ENCODE measurements at places on chromosomes 12 and 14.

- no peak for DNase-seq
Observed at GRCh38 chr14:71309756-71310155, 402.5 kb downstream of the PCNX1 start.

- no peak for DNase-seq
Observed at GRCh38 chr12:130665753-130666152, 50.3 kb downstream of the RIMBP2 start.

DNA sequence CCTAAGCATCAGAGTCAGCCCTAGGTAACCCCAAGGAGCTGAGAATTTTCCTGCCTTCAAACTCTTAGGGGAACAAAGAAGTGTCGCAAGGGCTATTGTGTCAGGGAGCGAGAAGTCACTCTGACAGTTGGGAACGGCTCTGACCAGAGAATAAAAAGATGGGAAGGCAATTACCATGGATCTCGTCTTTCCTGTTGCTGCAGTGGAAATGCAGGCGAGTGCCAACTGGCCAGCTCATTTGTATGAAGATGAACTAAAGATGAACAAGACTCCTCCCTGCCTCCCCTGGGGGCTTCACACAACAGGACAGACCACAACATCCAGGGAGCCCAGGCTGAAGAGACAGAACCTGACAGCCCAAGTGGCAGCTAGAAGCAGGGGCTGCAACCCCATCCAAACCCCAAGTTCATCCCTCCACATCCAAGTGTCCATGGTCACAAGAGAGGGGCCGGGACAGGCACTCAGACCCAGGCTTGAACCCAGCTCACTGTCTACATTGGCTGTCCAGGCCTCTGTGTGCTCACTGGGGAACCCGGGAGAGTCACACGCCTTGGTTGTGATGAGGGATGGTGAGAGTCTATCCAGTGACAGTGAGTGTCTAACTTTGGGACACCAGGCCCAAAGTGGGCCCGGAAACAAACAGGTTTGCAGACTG, 322.4 kb downstream of the BCL11B start:
- no peak for DNase-seq

DNA sequence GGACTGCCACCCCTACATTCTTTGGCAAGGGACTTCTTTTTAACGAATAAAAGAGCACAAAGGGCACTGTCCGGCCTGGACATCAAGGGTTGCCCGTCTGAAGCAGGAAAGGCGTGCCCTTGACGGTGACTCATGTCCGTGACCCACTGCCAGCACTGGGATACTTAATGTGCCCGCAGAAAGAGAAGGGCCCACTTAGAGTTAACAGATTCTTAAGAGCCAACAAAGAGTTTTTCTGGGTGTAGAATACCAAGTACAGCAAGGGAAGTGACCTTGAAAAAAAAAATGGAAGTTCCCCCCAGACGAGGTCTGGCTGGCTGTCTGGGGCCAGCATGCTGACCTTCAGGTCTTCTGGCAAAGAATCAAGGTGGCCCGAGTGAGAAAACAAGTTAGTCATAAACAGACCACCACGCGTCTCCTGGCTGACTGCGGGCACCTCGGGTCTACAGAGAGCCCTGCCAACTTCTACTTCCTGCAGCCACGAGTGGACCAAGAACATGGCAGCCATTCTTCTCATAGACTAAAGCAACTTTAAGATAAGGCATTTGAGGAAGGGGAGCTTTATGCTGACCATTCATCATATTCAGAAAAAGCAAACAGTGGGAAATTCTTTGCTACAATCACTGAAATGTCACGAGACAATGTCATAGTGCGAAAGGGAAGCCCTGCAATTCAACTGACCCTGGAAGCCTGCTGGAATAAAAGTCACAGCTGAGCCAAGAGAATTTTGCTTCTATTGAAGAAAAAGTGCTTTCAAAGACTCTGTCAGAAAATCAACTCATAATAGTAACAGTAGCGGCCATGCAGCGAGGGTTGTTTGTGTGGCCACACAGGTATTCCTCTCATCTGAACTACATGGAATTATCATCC, 10.5 kb upstream of the SELPLG start:
- no peak for DNase-seq

DNA sequence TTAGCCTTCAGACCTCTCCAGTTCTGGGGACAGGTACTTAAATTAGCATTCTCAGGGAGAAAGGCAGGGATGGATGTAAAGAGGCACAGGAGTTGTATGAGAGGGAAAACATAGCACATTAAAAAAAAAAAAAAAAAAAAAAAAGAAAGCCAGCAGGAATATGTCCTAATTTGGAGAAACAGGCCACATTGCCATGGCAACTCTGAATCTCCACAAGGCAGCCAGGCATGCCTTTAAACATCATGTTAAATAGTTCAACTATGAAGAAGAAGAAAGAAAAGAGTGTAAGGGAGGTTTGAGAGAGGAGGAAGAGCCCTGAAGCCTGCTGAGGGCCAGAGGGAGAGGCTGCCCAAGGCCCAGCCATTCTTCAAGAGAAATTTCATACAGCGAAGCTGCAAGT, 145.8 kb downstream of the GRIN2B start:
- DNase-seq = no peak

GRCh38 chr12:7142056-7142644, 12.0 kb downstream of the CLSTN3 start:
- DNase-seq = no peak

DNA sequence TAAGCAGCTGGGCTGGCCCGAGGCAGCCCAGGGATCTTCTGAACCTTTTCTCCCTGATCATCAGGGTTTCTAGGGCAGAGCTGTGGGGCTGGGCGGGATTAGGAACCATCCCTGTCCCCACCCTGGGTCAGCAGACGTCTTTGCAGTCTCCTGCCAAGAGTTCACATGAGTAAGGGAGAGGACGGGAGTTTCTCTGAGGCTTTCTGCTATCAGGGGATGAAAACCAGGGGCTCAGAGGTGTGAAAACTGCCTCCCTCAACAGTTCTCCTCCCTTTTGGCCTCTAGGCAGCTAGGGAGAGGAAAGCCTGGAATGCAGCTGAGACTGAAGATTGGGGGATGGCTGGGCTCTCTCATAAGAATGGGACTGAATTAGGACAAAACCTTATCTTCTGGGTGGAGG, 7.9 kb downstream of the ZNF385A start:
- DNase-seq = no peak

- no peak for DNase-seq
Observed at GRCh38 chr12:110743571-110744093, 941 bp upstream of the PPP1CC start.

- no peak for DNase-seq
Observed at GRCh38 chr12:7064516-7064915, 4.0 kb downstream of the C1S start.

DNA sequence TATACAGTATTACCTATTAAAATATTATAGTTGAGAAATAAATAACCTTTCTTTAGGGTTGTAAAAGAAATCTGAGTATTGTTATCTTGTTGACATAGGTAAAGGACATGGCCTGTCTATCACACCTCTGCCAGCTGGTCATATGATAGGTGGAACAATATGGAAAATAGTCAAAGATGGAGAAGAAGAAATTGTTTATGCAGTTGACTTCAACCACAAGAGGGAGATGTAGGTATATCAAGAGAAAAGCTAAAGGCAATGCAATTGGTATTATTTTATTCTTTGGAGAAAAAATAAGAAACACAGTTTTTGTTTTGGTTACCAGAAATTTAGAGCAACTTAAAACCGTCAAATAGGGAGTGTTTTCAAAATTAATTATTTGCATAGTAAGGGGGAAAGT, 13.5 kb downstream of the CPSF2 start:
- no peak for DNase-seq

DNA sequence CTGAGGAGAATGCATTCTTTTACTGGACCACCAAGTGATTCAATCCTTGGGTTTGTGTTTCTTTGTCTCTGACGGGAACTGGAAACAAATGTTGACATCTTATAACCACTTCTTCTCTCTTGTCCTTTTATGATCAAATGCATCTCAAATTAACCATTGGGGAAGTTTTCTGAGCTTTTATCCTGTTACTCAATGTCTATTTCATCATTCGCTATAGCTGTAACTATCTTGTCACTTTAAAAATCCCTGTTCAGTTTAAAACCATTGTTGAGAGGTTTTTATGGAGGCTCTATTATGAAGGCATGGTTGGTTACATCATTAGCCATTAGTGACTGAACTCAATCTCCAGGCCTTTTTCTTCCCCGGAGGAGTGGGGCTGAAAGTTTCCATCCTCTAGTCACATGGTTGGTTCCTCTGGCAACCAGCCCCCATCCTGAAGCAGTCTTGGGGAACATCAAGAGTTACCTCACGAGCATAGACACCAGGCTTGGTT, 2.7 kb upstream of the CLEC6A start:
- no peak for DNase-seq

- DNase-seq = no peak
Observed at GRCh38 chr14:95063391-95063790, 93.9 kb downstream of the DICER1 start.

DNA sequence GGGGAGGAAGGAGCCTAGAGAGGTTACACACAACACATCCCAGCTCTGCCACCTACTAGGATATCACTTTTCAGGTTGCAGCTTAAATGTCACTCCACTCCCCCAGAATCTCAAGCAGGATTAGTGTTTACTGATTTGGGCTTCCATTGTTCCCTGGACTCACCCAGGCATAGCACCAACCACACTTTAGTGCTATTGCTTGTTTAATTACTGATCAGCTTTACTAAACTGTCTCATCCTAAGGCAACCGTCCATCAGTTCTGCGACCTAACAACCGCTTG, 6.1 kb upstream of the KRT18 start:
- no peak for DNase-seq

- DNase-seq = no peak
Observed at GRCh38 chr14:30235485-30235884, 307.8 kb upstream of the PRKD1 start.

DNA sequence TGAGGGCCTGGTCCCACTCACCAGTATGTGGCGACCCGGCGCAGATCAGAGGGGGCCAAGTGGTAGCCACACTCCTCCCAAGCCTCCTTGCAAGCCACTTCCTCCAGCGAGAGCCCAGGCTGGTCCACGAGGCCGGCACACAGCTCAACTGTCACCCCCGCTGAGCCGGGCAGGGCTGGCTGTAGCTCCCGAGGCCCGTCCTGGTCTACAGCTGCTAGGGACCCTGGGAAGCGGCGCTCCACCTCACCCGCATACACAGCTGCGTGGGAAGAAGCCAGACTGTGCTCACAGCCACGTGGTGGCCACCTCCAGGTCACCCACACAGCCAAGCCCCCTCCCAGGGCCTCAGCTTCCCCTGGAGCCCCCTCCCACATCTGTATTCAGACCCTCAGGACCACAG, 4.6 kb downstream of the NUDT14 start:
- DNase-seq = no peak

GRCh38 chr12:78209846-78210505, 379.3 kb downstream of the NAV3 start:
- no peak for DNase-seq

DNA sequence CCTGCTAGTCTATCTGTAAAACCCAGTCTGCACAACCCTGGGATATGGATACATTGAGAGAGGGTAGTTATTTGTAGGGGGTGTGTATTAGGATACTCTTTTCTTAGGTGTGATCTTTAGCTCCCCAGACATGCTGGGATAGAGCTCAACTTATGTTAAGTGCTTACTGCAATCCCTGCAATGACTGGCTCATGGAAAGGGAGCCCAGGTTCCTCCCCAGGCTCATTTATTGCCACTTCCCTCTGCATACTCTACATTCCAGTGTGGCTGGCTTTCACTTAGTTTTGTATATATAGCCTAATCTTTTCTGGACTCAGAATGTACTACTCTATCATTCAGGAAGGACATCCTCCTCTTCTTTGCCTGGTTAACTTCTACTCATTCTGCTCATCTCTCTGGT, 172.0 kb downstream of the SYT10 start:
- DNase-seq = no peak

GRCh38 chr12:127263621-127264020, 1003.3 kb upstream of the TMEM132C start:
- DNase-seq = no peak
